Erythroblast (primary cell): ENCODE measurements at places on chromosomes 3 and 15.

DNA sequence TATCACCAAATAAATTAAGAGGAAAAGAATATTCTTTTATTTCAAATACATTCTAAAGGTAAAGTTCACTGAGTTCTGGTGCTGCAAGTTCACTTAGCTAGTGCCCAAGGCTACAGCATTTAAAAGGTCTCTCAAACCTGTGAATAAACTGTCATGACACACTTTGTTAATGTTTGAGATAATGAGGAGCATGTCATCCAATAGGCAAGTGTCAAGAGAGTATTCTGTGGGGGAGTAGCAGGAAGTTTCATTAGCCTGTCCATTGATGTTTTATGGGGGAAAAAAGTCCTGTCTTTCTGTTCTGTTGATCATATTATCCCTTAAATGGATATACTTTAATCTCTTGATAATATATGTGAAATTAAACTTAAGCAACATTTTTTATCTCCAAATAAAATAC is 4.0 kb downstream of the SPESP1 start:
- no peak for DNase-seq

DNA sequence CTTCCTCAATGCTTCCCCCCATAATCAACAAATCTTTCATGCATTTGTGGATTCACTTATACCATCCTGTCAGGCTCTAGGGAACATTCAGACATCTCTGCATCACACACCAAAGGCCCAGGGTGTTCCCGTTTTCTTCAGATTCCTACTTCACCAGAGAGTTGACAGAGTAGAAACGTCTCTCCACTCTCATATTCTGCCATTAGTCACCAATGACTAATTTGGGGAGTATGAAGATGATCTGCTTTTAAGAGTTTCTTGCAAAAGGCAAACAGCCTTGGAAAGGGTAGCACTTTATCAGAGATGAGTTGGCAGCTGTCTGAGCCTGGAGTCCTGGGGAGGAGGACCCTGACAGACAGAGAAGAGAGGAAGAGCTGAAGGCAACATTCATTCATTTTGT is 55.8 kb upstream of the DGKG start:
- no peak for DNase-seq

- DNase-seq: no peak
Observed at GRCh38 chr3:127750226-127751031, 71.9 kb downstream of the MGLL start.

GRCh38 chr3:186845756-186846155 is 3.2 kb downstream of the ADIPOQ start:
- no peak for DNase-seq

GRCh38 chr3:193850084-193850619 is 257.1 kb downstream of the OPA1 start:
- no peak for DNase-seq

- peak; percentile 65 for DNase-seq
Observed at GRCh38 chr15:78873793-78874765, 1.4 kb downstream of the MORF4L1 start.

DNA sequence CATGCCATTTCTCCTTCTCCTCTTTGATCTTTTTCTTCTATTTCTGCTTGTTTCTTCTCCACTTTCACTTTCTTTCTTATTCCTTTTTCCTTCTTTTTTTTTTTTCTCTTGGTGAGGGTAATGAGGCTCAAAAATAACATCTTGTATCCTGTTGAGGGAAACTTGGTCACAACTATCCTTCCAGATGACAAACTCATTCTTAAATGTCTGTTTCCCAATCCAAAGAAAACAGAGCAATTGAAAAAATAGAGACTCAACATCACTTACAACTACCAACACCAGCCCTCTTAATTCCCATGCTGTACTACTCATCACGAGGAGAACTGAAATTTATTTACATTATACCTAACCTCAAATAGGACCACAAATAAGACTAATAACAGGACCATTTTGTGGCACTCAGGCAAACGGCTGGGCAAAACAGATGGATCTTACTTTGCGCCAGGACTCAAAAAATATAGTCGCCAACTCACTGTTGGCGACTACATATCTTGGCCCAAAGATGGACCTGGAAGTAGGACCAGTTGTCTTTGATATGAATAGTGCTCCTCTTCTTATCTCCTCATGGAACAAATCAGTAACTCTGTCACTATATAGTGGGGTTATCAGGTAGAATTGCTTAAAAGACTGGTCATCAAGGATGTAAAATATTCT is 343.9 kb downstream of the ZBTB20 start:
- DNase-seq: no peak

DNA sequence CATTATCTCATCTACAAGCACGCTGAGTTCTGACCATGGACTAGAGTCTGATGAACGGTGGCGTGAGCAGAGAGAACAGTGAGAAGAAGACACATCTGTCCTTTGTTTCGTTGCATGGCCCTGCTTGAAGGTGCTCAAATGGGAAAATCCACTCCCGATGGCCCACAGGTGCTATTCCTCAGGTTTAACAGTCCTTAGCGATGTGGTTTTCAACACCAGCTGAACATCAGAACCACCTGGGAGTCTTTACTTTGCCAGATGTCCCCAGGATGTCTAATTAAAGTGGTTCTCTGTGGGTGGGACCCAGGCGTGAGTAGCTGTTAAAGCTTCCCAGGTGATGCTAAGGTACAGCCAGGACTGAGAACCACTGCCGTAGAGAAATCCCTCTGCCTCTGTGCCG is 13.0 kb downstream of the ADAMTS17 start:
- DNase-seq: no peak

- peak; percentile 62 for DNase-seq
Observed at GRCh38 chr15:70098461-70099166, 897 bp upstream of the TLE3 start.

- no peak for DNase-seq
Observed at GRCh38 chr15:84915606-84915958, 31.1 kb downstream of the SLC28A1 start.

DNA sequence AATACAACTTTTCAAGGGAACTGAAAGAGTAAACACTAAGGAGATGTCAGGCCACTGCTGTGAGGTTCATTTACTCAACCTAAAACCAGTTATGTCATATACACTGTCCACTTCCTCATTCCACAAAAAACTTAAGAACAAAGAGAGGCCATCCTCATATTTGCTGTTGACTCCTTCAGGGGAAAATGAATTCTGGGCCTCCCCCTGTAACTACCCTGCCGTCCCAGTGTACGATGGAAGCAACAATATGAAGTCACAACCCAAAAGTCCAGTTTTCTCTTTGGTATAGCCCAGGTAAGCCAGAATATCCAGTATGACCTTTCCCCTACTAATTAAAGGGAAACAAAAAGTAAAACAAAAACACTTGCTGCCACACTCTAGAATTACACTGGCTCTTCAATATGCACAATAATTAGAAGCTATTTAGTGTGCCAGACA is 16.2 kb downstream of the CEP152 start:
- peak; percentile 62 for DNase-seq

- no peak for DNase-seq
Observed at GRCh38 chr3:51708216-51708845, 1.5 kb downstream of the GRM2 start.

DNA sequence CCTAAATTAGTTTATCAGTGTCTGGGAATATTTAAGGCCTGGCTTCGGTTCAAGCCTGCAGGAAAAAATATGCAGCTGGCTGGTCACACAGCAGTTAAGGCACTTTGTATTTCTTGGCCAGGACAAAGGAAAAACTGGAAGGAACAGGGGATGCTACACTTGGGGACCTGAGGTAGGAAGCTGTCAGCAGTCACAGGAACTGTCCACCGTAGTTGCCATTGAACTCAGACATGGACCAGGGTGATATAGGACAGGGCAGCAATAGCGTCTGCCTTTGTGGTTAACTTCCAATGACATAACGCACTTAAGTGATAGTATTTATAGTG is 49.1 kb downstream of the NR1D2 start:
- no peak for DNase-seq

DNA sequence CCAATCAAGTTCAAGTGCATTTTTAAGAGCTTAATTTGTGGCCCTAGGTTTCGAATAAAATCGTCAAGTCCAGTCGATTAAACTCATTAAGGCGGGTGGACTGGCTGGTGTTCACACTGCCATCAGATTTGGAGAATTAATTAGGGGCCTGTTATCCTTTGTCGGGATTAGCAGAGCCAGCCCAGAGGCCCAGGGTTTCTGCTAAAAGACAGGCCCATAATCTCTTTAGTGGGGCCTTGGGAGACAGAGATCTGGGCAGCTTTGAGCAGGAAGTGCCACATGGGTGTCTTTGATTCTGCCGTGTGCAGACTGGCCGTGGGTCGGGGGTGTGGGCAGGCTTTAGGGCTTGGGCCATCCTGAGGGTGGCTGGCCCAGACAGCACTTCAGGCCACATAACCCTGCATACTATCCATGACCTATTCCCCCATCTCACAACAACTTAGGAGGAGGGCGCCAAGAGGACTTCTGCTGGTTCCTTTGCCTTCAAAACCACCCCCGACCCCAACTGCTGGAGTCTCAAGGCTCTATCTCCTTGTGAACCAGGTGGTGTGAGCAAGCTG is 94.7 kb downstream of the PLXNA1 start:
- no peak for DNase-seq

GRCh38 chr3:74883690-74884089 is 269.2 kb upstream of the CNTN3 start:
- DNase-seq: no peak

DNA sequence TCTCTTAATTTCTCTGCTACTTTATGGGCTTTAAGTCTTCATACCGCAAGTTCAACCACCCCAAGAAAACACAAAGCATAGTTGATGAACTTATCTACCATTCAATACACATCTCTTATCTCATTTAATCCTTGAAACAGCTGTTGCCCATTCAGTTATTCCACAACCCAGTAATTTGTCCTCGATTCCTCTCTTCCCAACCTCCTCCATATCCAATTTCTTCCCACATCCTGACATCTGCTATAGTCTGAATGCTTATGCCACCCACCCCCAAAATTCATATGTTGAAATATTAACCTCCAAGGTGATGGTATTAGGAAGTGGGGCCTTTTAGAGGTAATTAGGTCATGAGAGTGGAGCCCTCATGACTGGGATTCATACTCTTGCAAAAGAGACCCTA is 345.4 kb downstream of the ERC2 start:
- DNase-seq: no peak

DNA sequence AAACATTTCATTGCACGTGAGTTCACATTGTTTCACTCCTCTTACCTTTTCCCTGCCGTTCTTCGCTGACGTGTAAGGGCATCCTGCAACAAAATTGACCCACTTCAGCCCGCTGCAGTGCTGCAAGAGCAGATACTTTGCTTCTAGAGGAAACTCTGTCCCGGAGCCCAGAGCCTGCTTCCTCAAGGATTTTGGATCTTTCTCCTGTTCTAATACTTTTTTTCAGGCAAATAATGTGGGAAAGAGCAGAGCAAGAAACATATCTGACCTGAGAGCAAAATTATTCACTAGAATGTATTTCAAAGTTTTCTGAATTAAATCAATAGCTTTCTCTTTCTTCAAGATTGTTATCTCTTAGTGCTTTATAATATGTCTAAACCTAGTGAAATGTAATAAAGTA is 303.9 kb downstream of the AGBL1 start:
- no peak for DNase-seq

- DNase-seq: no peak
Observed at GRCh38 chr3:118987477-118987876, 47.2 kb downstream of the IGSF11 start.

DNA sequence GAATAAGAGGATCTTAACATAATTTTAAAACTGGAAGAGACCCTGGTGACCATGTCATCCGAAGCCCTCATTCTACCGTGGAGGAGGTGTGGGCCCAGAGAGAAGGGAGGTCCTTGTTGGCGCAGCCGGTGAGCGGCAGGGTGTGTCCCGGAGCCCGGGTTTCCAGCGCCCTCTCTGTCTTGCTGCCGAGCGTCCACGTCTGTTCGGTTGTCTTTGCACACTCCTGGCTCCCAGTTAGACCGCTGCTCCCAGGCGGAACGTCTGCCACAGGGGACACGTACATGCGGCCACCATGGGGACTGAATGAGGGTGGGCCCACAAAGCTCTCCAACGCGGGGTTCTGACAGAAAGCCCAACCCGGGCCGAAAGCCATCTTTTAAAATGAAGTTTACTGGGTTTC is 6.6 kb upstream of the MUC4 start:
- DNase-seq: no peak

DNA sequence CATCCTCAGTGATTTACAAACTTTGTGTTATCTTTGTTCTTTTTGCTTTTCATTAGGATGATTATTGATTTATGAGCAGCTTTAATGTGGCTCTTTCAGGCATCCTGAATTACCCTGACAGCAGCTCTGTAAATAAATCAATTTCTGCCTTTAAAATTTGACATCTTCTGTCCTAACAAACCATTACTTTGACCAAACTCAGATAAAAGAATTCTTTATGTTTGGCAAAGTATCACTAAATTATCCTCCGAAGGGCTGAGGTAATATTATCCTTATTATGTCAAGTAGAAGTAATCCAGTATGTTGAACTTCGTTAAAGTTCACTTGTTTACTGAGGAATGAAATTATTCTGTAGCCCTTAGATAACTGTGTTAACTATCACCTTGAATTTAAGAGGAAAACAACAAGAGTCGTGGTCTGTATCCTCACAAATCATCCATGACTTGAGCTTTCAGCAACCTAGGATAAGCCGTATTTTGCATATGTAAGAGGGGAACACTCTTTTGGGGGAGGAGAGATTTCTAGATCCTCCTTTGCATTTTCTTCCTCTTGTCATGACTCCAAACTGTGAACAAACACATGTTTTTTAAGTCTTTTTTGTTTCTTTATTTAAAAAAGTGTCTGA is 173.2 kb upstream of the STAC start:
- no peak for DNase-seq

DNA sequence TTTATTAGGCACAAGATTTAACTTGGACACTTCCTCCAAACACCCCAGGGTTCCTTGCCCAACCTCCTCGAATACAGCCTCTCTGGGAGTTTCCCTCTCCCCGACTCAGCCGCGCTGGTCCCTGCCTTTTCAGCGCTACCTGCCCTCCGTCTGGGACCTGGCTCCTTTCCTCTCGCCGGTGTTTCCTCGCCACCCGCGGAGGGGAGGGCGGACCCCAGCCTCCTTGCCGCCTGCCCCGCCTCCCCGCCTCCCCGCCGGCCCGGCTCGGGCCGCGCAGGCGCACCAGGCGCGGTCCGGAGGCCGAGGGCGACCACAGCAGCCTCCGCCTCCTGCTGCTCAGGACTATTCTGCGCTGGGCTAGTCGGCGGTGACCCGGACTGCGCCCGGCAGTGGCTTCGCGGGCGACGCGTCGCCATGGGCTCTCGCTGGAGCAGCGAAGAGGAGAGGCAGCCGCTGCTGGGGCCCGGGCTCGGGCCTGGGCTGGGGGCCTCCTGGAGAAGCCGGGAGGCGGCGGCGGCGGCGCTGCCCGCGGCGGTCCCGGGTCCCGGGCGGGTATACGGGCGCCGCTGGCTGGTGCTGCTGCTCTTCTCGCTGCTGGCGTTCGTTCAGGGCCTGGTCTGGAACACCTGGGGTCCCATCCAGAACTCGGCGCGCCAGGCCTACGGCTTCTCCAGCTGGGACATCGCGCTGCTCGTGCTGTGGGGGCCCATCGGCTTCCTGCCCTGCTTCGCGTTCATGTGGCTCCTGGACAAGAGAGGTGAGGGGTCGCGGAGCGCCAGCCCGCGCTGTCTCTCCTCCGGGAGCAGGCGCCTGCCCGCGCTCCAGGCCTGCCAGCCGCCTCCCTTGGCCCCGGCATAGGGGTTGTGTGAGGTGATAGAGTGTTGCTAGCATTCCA is at the start of gene SLC49A4:
Gene SLC49A4 (plus strand): TSS at position 291 of the 895 bp plus-strand sequence. CDS start 124 bp downstream, at position 415.
- no peak for DNase-seq
